ENCODE measurements at places on chromosomes 16 and 17.

DNA sequence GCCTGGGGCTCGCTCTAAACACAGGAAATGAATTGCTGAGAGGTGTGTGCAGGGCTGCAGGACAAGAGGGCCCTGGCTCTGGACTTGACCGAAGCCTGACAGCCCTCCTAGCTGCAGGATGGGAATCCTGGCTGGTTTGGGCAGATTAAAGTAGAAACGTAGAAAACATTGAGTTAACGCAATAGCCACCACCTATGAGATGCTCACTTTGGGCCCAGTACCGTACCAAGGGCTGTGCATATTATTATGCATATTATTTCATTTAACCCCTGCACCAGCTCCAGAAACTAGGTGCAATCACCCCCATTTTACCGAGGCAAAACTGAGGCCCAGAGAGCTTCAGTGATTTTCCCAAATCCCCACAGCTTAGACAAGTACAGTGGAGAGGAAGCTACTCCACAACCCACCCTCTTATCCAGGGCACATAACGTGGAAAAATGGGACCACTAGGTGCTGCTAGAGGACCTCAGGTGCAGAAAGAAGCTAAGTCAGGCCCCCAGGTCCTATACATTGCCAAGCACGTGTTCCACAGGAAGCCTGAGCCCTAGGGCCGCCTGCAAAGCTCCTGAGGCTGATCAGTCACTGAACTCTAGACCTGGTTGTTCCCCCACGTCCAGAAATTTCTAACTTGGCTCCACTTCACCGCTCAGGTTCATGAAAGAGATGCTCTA lies 79.2 kb downstream of the MYH11 start:
- H3K4me3 ChIP-seq: no peak overlapping the region
- H3K27ac ChIP-seq: no peak overlapping the region
- H3K4me1 ChIP-seq: no peaks in the 10 kb centered on the region
- peak; percentile 45 for DNase-seq
- H3K36me3 ChIP-seq: no peaks in the 10 kb centered on the region

- no peak overlapping the region for H3K27ac ChIP-seq
- no peak overlapping the region for H3K4me3 ChIP-seq
- no peaks in the 10 kb centered on the region for H3K36me3 ChIP-seq
- DNase-seq: no peak
- H3K4me1 ChIP-seq: no peaks in the 10 kb centered on the region
- peaks cover 66% of the 10 kb centered on the region for H3K27me3 ChIP-seq
Observed at GRCh38 chr16:49274591-49274990, 7.0 kb downstream of the CBLN1 start.

- no peaks in the 10 kb centered on the region for H3K4me1 ChIP-seq
- no peaks in the 10 kb centered on the region for H3K27me3 ChIP-seq
- no peak overlapping the region for H3K27ac ChIP-seq
- no peaks in the 10 kb centered on the region for H3K36me3 ChIP-seq
Observed at GRCh38 chr17:30573603-30574175, 96.5 kb downstream of the GOSR1 start.

DNA sequence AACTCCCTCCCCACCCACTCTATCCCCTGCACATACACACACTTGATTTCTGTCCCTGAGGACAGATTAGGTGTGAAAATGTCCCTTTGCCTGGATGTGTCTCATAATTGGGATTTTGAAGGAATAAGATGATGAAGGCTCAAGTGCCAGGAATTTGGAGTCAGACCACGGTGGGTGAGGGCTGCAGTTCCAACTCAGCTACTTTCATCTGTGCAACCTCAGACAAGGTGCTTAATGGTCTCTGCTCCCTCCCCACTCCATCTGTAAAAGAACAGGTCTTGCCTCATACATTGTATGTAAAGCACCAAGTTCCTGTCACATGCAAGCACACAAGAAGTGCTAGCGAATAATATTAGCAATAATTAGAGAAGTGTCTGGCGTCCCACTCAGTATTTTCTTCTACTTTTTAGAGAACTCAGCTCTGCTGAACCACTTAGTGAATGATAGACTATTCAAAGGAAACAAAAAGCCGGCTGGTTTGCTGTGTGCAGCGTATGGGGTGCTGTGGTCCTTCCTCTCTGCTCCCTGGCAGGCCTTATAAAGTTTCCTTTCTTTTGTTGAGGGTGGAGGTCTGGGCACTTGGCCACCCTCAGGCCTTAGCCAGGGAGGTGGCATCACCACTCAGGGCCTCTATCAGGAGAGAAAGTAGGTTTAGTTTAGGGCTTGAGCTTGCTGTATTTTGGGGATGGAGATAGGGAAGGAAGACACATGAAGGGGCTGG lies 6.4 kb downstream of the TBX4 start:
- H3K4me3 ChIP-seq: no peak overlapping the region
- no peak overlapping the region for H3K27ac ChIP-seq
- H3K4me1 ChIP-seq: peaks cover 9% of the 10 kb centered on the region

- DNase-seq: no peak
- H3K4me1 ChIP-seq: no peaks in the 10 kb centered on the region
- H3K4me3 ChIP-seq: no peak overlapping the region
- H3K27me3 ChIP-seq: no peaks in the 10 kb centered on the region
- no peak overlapping the region for H3K27ac ChIP-seq
- no peaks in the 10 kb centered on the region for H3K36me3 ChIP-seq
Observed at GRCh38 chr17:30543456-30543855, 66.2 kb downstream of the GOSR1 start.

- no peaks in the 10 kb centered on the region for H3K4me1 ChIP-seq
- no peak overlapping the region for H3K4me3 ChIP-seq
- H3K27ac ChIP-seq: no peak overlapping the region
Observed at GRCh38 chr17:570388-570787, 144.3 kb downstream of the VPS53 start.

GRCh38 chr16:25217921-25218320 lies 1.2 kb downstream of the AQP8 start:
- H3K36me3 ChIP-seq: no peaks in the 10 kb centered on the region
- no peak overlapping the region for H3K27ac ChIP-seq
- no peaks in the 10 kb centered on the region for H3K4me1 ChIP-seq
- H3K27me3 ChIP-seq: no peaks in the 10 kb centered on the region
- H3K4me3 ChIP-seq: no peak overlapping the region
- DNase-seq: no peak

- DNase-seq: no peak
- no peak overlapping the region for H3K4me3 ChIP-seq
- no peaks in the 10 kb centered on the region for H3K4me1 ChIP-seq
- no peak overlapping the region for H3K27ac ChIP-seq
Observed at GRCh38 chr16:4976079-4976478, 17.9 kb downstream of the SEC14L5 start.

DNA sequence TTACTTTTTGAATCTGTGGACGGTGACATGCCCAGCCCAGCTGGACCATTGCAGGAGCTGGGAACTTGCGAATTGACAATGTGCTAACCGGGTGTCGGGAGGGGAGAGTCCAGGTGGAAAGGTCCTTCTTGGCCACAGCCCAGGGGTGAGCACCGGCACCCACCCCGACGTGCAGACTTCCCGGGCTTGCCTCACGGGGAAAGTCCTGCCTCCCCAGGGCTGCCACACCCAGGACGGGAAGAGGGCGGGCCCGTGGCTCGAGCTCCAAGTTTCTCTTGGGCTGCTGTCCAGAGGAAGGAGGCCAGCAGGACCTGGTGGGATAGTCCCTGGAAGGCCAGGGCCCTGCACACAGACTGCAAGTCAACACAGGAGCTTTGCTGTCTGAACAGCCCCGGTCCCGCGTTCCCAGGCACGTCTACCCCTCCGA lies 17.7 kb downstream of the CARD14 start:
- no peak for DNase-seq
- H3K27ac ChIP-seq: peak overlapping the region; percentile 6
- H3K27me3 ChIP-seq: peaks cover 17% of the 10 kb centered on the region

- peak overlapping the region; percentile 39 for H3K27ac ChIP-seq
- H3K27me3 ChIP-seq: no peaks in the 10 kb centered on the region
Observed at GRCh38 chr17:73292031-73292531, 19.7 kb downstream of the CDC42EP4 start.

- DNase-seq: no peak
- no peaks in the 10 kb centered on the region for H3K4me1 ChIP-seq
- H3K4me3 ChIP-seq: no peak overlapping the region
- no peaks in the 10 kb centered on the region for H3K27me3 ChIP-seq
Observed at GRCh38 chr16:46822270-46822669, 8.7 kb downstream of the C16orf87 start.

GRCh38 chr16:72787130-72787513 lies 260.8 kb downstream of the ZFHX3 start:
- peak overlapping the region; percentile 90 for H3K27ac ChIP-seq
- H3K27me3 ChIP-seq: no peaks in the 10 kb centered on the region
- peak overlapping the region; percentile 77 for H3K4me3 ChIP-seq
- H3K4me1 ChIP-seq: peaks cover 19% of the 10 kb centered on the region
- DNase-seq: no peak

DNA sequence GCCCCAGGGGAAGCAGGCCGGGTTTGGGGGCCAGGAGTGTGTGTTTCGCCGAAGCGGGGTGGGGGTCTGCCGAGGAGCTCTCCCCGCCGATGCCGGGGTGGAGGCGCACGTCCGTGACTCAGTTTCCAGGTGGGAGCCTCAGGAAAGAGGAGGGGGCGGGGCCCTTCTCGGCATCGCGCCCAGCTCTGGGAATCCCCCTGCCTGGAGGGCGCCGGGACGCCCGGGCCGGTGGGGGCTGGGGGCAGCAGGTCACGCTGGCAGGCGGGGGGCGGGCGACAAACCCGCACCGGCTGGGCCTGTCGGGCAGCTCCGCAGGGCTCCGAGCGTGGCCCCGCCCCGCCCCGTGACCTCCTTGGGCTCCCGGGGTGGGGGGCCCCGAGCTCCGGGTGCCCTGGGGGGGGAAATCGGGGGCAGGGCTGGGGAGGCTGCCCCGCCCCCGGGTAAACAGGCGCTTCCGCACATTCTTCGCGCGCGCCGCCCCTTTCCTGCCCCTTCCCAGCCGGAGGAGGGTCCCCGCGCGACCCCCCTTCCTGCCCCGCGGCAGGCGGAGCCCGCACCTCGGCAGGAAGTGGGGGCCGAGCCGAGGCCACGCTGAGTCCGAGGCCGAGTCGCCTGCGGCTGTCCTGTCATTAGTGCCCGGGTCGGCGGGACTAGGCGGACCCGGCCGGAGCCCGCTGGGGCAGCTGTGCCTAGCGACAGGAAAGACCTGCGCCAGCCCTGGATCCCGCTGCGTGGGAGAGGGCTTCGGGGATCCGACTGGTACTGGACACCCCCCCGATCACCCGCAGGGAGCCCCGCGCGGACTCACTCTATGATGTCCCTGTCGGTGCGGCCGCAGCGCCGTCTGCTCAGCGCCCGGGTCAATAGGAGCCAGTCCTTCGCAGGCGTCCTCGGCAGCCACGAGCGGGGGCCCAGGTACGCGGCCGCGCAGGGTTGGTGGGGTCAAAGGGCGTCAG lies 9.3 kb downstream of the RIPOR1 start:
- peak overlapping the region; percentile 66 for H3K4me3 ChIP-seq
- H3K27ac ChIP-seq: peak overlapping the region; percentile 60
- H3K36me3 ChIP-seq: peaks cover 14% of the 10 kb centered on the region
- H3K27me3 ChIP-seq: peaks cover 57% of the 10 kb centered on the region
- peaks cover 58% of the 10 kb centered on the region for H3K4me1 ChIP-seq

GRCh38 chr17:17860766-17861107 lies 24.0 kb upstream of the SREBF1 start:
- peaks cover 4% of the 10 kb centered on the region for H3K36me3 ChIP-seq
- no peak overlapping the region for H3K27ac ChIP-seq
- no peaks in the 10 kb centered on the region for H3K27me3 ChIP-seq
- H3K4me3 ChIP-seq: no peak overlapping the region
- no peak for DNase-seq

GRCh38 chr16:69077251-69077650 lies 28.2 kb upstream of the HAS3 start:
- peaks cover 7% of the 10 kb centered on the region for H3K4me1 ChIP-seq
- no peak overlapping the region for H3K4me3 ChIP-seq
- DNase-seq: no peak

DNA sequence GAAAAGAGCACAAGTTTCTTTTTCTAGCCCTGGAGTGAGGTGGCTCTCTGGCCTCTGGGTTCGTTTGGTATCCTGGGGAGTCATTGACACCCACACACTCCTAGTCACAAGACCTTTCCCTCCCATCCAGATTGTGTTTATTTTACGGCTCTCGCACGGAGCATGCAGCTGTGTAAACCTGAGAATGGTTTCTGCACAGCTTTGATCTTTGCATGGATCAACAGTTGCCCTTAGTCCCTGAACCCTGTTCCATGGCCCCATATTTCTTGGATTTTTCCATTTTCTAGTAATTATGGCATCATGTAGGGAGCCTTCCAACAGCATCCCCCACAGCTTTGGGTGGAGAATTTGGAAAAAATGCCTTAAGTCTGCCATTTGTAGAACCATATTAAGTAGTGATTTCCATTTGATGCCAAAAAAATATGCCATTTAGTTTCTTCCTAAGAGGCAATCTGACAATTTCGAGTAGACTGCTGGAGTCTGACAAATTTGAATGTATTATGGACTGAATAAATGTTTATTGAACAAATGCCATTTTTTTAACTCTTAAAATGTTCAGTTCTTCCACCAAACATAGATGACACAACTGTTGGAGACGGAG lies 197.7 kb downstream of the WWOX start:
- DNase-seq: no peak
- H3K4me3 ChIP-seq: no peak overlapping the region
- no peaks in the 10 kb centered on the region for H3K27me3 ChIP-seq
- H3K36me3 ChIP-seq: no peaks in the 10 kb centered on the region

GRCh38 chr17:43962479-43962878 lies 8.7 kb upstream of the PYY start:
- no peak overlapping the region for H3K4me3 ChIP-seq
- H3K4me1 ChIP-seq: no peaks in the 10 kb centered on the region
- no peaks in the 10 kb centered on the region for H3K36me3 ChIP-seq
- DNase-seq: no peak
- H3K27me3 ChIP-seq: peaks cover 2% of the 10 kb centered on the region

DNA sequence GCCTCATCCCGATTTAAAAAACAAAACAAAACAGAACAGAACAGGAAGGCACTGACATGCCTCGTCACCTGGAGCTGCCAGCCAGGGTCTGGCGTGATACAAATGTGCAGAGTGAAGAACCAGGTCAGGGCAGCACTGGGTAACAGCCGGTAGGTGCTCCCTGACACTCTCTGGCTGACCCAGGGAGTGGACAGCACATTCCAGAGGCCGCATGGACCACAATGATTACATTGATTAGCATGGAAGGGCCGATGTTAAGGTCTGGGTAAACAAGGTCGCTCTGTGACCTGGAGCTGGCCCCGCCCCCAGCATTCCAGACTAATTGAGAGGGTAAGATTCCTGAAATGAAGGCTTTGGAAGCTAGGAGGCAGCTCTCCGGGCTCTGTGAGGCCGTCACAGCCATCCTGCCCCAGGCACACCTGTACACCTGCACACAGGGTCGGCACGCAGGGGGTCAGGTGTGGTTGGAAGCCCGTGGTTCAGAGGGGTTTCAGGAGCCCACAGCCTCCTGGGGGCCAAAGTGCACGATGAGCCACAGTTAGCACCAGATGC lies 21.4 kb downstream of the PIEZO1 start:
- peaks cover 15% of the 10 kb centered on the region for H3K36me3 ChIP-seq
- no peak overlapping the region for H3K4me3 ChIP-seq
- H3K4me1 ChIP-seq: no peaks in the 10 kb centered on the region
- H3K27ac ChIP-seq: no peak overlapping the region
